ENCODE measurements at places on chromosomes 5 and 9.

DNA sequence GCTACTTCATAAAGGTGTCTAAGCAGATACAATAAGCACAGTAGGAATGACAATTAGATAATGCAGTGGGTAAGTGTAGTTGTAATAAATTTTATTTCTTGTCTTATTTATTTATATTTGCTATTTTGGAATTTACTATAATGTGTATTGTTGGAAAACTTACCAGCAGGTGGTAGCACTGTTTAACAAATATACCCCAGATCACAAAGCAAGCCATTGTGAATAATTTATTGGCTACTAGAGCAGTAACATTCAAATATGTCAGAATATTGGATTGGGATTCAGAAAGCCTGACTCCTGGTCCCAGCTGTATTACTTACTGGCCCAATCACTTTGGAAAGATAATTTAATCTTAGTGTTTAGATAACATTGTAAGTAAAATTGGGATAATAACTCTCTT lies 78.0 kb downstream of the ISOC1 start:
- no peak for DNase-seq

GRCh38 chr5:51651476-51651875 lies 268.2 kb downstream of the ISL1 start:
- no peak for DNase-seq

DNA sequence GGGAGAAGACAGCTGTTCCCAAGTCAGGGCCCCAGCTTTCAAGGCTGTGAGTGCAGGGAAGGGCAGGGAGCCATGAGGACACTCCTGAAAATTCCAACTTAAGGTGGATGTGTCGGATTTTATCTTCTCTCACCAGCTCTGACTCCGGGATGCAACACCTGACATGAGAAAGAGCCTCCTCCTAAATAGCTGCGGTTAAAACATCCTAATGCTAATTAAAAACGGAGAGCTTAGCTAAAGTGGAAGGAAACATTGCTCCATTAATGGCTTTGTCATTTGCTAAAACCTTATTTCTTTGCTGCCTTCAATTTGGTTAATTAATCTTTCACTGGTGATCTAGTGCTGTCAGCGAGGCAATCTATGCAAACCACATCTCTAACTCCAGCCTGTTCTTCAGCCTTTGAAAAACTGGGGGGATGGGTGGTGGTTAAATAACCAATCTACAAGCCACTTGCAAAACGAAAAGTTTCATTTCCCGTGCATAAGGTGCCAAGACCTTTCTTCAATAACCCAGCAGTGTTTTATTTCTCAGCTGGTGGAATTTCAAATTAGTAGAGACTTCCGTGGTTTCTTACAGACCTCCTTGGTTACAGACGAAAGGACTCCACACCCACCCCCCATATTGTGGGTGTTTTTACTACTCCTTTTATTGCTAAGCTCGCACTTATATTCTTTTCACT lies 379.6 kb downstream of the MLLT3 start:
- DNase-seq = no peak

DNA sequence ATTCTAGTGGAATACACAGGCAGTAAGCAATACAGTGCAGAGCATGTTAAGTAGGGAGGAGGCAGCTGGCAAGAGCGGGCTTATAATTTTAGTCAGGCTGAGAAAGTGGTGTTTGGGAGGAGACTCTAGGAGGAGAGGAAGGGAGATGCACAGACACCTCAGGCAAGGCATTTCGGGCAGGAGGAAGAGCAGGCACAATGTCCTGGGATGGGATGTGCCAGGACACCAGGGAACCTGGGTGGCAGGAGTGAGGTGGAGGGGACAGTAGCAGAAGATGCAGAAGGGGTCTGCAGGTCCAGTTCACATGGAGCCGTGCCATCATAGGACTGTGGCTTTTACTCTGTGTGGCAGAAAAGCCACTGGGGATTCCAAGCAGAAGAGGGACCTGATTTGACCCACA lies 143.7 kb upstream of the FSTL4 start:
- no peak for DNase-seq

DNA sequence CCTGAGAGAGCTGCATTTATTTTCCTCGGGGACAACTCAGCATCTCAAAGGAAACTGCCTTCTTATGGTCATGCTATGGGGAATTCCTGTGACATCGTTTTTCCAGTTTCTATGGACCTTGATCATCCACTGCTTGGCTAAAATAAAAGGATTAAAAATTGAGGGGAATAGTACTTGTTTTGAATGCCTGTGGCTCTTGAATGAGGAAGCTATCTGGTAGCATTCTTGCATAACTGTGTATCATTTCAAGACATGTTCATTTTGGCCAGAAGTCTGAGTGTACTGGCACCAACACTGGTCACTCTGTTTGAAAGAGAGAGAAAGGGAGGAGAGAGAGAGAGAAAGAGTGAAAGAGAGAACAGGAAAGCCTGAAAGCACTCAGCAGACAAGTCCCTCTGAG lies 116.7 kb downstream of the DOCK2 start:
- DNase-seq = no peak

- DNase-seq = no peak
Measured at GRCh38 chr9:83430681-83431080, 107.5 kb downstream of the FRMD3 start.

- DNase-seq = no peak
Measured at GRCh38 chr9:70101265-70101664, 57.6 kb downstream of the MAMDC2 start.

GRCh38 chr5:135185481-135186065 lies 151.5 kb upstream of the PITX1 start:
- peak; percentile 72 for DNase-seq

- DNase-seq = no peak
Measured at GRCh38 chr9:89465001-89465451, 32.9 kb downstream of the SEMA4D start.

GRCh38 chr5:173885475-173886010 lies 2.6 kb upstream of the CPEB4 start:
- DNase-seq = no peak

DNA sequence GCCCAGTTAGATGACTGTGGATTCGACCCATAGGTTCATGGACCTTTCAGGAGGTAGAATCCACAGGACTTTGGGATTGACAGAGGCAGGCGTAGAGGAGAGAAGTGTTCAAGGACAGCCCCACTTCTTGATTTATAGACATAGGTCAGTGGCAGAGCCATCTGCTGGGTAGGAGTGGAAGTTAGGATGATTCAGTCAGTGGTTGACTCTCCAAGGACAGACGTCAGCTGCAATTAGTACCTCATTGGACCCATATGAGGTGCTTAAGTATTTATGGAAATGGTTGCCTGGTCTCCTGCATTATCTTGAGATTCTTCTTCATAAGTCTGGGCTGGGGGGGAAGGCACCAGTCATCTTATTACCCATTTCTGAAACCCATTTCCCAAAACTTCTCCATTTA lies 70.9 kb downstream of the SH3RF2 start:
- DNase-seq = no peak

GRCh38 chr5:80238778-80239679 lies 16.8 kb downstream of the SERINC5 start:
- DNase-seq = no peak

DNA sequence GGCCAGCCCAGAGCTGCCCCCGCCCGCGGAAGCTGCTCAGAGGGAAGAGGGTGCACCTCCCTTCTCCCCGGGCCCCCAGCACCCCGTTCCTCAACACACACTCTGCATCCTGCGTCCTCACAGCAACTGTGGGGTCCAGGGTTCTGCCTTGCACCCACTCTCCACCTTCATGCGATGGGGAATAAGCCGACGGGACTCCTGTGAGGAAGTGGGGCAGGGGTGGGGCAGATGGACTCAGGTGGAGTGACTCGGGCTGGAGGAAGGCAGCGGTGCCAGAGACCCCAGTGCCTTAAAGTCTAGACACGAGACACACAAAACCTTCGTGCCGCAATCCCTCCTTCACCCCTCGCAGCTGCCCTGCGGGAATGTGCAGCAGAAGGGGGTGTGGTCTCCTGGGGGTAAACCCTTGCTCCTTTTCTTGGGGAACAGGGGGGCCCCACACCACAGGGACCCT lies 8.6 kb downstream of the BRD3 start:
- no peak for DNase-seq

GRCh38 chr9:95478335-95478734 lies 38.4 kb downstream of the PTCH1 start:
- no peak for DNase-seq

DNA sequence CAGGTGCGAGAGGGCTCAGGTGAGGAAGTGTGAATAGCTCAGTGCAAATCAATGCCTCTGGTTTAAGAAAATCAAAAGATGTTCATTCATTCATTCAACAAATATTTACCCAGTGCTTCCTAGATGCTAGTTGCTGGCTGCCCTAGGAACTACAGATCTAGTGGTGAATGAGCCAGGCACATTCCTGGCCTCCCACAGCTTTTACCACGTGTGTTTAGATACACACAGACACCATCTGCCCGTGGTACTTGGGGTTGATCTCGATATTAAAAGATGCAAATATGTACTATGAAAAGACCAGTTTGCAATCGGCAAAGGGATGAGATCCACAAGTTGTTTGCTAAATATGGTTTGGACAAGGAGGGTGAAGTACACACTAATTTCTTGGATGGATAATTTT lies 78.2 kb downstream of the GTF3C4 start:
- DNase-seq = no peak

DNA sequence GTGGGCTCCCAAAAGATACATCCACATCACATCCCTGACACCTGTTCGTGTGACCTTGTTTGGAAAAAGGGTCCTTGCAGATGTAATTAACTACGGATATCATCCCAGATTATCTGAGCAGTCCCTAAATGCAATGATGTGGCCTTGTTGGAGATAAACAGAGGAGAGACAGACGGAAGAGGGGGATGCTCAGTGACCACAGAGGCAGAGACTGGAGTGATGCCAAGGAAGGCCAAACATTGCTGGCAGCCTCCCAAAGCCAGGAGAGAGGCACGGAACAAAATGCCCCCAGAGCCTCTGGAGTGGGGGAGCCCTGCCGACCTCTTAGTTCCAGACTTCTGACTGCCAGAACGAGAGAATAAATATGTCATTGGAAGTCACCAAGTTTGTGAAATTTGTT lies 15.0 kb upstream of the VAV2 start:
- DNase-seq = no peak

GRCh38 chr5:16891033-16891432 lies 45.1 kb downstream of the MYO10 start:
- no peak for DNase-seq

DNA sequence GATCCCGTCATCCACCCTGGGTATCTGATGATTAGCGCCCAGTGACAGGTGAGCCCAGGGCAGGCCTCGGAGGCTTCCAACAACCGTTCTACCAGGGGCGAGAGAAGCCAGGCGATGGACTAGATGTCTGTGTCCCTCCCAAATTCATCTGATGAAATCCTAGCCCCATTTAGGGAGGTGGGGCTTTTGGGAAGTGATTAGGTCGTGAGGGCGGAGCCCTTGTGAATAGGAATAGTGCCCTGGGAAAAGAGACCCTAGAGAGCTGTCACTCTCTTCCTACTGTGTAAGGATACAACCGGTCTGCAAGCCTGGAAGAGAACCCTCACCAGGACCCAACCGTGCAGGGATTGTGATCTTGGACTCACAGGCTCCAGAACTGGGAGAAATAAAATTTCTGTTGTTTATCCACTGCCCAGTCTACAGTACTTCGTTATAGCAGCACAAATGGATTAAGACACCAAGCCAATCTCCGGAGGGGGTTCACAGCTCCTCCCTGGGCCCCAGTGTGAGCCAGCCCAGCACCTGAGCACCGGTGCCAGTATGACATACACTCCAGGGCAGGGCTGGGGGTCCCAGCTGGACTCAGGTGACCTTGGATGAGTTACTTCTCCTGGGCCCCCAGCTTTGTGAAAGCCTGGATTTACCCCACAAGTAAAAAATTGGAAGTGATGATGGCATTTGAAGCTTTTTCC lies 162.2 kb downstream of the DAB2IP start:
- no peak for DNase-seq

GRCh38 chr9:12056874-12057273 lies 636.3 kb upstream of the TYRP1 start:
- DNase-seq = no peak

GRCh38 chr5:94197970-94198369 lies 420.4 kb downstream of the KIAA0825 start:
- DNase-seq = no peak

DNA sequence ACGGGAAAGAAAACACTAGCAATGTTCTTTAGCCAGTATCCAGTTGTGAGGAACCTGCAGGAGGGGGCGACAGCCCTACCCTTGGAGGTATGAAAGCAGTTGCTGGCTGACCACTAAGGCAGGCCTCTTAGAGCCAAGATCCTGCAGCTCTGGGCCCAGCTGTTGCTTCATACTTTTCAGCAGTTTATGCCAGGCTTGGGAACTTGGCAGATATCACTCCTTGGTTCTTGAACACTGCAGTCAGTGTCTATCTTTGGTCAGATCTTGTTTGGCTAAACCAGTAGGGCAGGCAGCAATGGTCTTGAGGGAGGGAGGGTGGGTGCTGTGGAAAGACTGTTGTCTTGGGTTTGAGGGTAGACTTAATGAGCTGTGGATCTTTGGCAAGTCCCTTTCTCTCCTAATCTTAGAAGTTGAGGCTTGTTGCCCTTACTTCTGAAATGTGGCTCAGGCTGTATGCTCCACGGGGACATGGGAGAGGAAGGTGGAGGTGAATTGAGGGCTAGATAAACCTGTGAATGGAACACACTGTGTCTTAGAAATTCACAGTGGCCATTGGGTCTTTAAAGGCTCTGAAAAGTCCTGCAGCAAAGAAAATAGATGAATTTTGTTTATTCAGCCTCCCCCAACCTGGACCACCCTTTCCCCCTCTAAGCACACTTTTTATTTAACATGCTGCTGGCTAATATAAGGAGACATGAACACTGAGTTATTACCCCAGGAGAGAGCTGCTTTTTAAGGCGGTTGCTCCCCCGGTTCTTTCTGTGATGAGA lies 37.5 kb downstream of the ZNF618 start:
- no peak for DNase-seq

- no peak for DNase-seq
Measured at GRCh38 chr9:137880160-137880975, 2.8 kb downstream of the CACNA1B start.

DNA sequence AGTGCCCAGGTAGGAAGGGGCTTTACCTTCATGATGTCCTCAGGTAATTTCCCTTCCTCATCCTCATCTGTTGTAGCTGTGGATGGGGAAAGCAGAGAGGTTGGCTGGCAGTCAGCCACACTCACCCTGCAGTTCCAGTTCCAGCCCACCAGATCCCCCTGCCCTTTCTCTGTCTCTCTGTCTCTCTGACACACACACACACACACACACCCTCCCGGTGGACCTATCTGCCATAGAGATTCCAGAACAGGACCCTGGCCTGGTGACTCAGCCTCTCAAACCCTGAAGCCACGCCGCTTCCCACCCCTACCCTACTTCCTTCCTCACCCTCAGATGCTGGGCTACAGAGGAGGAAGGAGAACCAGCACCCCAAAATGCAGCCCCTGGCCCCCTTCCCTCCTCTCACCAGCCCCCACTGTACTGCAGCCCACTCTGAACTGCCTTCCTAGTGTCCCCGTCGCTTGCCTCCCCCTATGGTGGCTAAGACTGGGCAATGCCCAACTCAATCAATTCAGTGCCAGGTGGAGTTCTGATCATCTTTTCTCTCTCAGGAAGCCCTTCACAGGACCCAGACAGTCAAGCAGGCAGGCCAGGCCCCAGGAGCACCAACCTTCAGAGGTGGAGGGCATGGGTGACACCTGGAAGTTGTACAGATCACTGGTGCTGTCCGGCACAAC lies 4.8 kb downstream of the IRF1 start:
- no peak for DNase-seq
